ENCODE measurements at places on chromosomes 2 and 18.

GRCh38 chr2:228688007-228688645, 506.6 kb upstream of the SPHKAP start:
- DNase-seq: no peak

GRCh38 chr2:206198677-206199076, 39.0 kb downstream of the EEF1B2 start:
- DNase-seq: no peak

DNA sequence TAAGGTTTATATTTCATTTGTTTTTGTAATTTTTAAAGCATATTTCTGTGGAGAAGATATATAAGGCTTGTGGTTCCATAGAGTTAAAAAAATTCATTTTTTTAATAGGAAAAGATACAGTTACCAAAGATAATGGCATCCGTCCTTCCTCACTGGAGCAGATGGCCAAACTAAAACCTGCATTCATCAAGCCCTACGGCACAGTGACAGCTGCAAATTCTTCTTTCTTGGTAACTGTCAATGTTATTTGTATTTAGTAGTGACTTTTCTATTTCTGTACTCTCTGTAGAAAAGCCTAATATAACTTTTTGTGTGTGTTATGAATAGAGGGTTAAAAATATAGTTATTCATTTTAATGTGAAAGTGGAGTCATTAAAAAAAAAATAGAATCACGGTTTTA, 35.1 kb downstream of the HADHB start:
- no peak for DNase-seq

GRCh38 chr2:127681976-127682857, 6.9 kb upstream of the LIMS2 start:
- DNase-seq: no peak

DNA sequence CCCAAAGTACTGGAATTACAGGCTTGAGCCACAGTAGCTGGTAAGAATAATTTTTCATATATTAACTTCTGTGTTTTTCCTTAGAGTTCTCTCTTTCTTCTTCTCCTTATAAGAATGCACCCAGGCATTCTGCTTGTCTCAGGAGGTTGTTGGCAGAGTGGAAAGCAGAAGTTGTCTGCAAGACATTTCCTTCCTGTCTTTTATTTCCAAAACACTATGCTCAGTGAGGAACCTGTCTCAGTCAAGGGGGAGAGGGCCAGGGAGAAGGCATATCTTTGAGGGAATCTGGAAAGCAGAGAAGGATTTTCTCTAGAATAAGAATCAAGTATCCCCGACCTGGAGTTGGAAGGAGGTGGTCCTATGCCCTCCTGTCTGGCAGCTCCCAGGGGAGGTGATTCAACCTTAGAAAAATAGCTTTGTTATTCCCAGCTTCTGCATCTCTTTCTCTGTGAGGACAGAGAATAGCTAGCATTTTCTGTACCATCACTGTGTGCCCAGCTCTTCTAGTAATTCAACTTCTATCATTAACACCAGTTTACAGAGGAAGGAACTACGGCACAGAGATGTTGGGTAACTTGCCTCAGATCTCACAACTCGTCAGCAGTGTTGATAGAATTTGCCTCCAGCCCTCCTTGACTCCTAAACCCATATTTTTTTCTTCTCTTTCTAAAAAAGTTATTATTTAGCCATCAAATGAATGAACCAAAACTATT, 3.8 kb upstream of the LPIN2 start:
- DNase-seq: no peak

DNA sequence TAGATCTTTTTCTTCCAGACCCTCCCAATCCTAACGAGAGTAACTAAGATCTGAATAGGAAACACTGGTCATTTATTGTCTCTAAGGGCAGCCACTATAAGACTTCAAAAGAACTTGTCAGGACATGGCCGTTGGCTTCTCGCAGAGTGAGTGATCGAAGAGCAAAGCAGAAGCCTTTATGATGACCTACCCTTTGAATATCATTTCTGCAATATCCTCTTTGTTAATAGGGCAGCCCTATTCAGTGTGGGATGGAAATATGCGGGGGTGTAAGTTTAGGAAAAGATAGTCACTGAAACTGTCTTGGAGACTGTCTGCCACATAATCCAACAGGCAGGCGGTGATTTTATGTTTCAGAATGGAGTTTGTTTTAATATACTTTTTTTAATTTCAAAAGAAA, 70.9 kb downstream of the FBXO36 start:
- DNase-seq: no peak

DNA sequence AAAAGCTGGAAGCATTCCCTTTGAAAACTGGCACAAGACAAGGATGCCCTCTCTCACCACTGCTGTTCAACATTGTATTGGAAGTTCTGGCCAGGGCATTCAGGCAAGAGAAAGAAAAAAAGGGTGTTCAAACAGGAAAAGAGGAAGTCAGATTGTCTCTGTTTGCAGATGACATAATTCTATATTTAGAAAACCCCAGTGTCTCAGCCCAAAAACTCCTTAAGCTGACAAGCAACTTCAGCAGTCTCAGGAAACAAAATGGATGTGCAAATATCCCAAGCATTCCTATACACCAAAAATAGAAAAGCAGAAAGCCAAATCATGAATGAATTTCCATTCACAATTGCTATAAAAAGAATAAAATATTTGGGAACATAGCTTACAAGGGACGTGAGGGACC, 11.1 kb downstream of the SLC8A1 start:
- DNase-seq: no peak

DNA sequence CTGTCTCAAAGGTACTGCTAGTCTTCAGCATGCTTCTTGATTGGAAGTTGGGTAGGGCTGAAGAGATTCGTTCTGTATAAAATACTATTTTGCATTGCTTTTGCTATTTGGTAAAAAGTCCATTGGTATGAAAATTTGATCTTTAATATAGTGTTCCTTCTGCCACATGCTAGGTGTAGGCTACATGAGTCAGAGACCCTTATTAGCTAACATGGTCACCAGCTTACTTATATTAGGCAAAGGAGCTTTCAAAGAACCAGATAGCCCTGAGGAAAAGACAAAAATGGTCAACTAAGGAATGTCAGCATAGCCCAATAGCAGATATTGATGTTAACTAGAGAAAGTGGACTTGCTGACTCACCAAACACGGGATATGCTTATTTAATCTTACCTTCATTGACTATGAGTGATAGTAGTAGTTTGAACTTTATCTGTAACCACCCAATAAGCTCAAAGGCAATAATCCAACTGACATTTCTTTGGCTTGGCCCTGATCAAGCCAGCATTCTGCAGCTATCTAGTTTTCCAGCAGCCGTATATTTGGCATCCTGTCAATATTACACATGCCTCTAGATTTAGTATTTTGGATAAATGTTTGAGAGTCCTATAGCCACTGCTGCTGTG, 110.0 kb downstream of the TPGS2 start:
- DNase-seq: no peak

- DNase-seq: no peak
These were observed 461 bp downstream of the PRADC1 start for GRCh38 chr2:73232403-73233153.

- peak; percentile 1 for DNase-seq
These were observed 83.3 kb downstream of the ICOS start for GRCh38 chr2:204019572-204020501.

- DNase-seq: no peak
These were observed 23.5 kb downstream of the MIB1 start for GRCh38 chr18:21763846-21764646.

- no peak for DNase-seq
These were observed 175.9 kb downstream of the NR4A2 start for GRCh38 chr2:156156580-156156979.

DNA sequence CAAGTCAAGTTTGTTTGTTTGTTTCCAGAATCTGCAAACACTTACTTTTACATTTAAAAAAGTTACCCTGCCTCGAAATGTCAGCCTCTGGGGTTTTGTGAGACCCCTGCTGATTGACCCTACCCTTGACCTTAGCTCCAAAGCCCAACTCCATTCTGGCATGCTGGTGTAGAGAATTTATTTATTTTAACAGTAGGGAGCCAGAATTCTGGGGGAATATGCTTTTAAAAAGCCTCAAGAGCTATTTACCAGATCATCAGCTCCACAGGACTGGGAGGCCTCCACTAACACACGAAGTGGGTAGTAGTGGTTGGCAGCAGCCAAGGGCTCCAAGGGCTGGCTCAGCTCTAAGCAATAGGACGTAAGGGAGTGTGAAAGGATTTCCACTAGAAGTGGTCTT, 23.2 kb upstream of the GREB1L start:
- no peak for DNase-seq

GRCh38 chr2:238703053-238703415, 144.9 kb upstream of the TWIST2 start:
- DNase-seq: no peak

GRCh38 chr18:63562284-63562683, 20.1 kb downstream of the SERPINB12 start:
- no peak for DNase-seq
